ENCODE measurements at places on chromosomes 2 and 18.

GRCh38 chr2:197846777-197847176 is 42.4 kb downstream of the PLCL1 start:
- DNase-seq, result no peak

- DNase-seq, result no peak
These were observed 286.2 kb upstream of the CXCR4 start for GRCh38 chr2:136404176-136404575.

DNA sequence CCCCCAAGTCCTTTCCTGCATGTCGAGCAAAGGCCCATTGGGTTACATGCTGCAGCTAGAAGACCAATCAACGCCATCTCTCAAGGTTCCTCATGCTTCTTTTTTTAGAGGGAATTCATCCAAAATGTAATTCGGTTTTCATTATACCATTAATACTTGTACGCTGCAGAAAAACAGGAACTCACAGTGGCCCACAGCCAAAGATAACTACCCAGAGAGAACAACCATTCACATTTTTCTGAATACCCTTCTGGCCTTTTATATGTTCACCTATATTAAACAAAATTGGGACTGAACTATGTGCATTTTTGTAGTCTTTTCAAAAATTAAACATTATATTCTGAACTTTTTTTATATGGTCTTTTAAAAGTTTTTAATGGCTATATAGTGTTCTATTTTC is 25.8 kb downstream of the FARP2 start:
- no peak for DNase-seq

- no peak for DNase-seq
These were observed 124.0 kb upstream of the TTC39C start for GRCh38 chr18:23890589-23890988.

DNA sequence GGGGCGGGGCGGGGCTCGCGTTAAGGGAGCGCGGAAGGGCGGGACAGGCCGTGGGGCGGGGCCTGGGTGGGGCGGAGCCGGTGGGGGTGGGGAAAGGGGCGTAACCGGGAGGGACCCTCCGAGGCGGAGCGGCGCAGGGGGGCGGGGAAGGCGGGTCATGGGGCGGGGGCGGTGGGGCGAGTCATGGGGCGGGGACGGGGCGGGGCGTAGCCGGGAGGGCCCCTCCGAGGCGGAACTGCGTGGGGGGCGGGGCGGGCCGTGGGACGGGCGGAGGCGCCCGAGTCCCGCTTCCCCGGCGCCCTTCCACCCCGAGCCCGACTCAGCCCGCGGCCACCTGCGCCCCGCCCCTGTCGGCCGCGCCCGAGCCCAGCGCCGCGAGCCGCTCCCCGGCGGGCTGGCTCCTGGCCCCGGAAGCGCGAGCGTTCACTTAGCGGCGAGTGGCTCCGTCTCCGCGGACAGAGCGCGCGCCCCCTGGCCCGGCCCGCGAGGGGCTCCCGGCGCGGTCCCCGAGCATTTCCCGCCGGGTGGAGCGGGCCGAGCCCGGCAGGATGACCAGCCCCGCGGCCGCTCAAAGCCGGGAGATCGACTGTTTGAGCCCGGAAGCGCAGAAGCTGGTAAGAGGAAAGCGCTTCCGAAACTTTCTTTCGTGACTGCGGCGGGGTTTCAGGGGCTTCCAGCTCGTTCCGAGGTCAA is 64.7 kb downstream of the LRRFIP1 start:
- DNase-seq, result peak; percentile 71

- no peak for DNase-seq
These were observed 670.4 kb downstream of the KCNJ3 start for GRCh38 chr2:155368934-155369333.

- DNase-seq, result no peak
These were observed 87.3 kb upstream of the LDLRAD4 start for GRCh38 chr18:13131283-13131682.

DNA sequence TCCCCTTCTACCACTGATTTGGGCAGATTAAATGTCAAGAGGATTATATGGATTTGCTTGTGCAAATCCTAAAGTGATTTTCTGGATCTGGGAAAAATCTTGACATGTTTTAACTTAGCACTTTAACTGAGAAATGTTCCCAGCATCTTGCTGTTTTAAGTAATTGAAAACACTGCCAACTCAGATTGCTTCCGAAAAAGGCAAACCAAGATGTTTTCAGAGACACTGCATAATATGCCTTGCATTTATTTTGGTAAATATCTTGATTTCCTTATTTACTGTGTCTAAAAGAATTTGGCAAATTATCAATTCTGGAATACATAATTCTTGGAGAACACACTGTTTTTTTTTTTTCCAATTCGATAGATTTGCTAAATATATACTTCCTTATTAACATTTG is 385.0 kb upstream of the FAM98A start:
- no peak for DNase-seq

- no peak for DNase-seq
These were observed 156.5 kb downstream of the NDUFA10 start for GRCh38 chr2:239868556-239869181.

- DNase-seq, result no peak
These were observed 53.4 kb upstream of the ODC1 start for GRCh38 chr2:10501451-10501961.

- DNase-seq, result no peak
These were observed 48.2 kb downstream of the FBXO48 start for GRCh38 chr2:68418855-68419254.

- DNase-seq, result no peak
These were observed 555.2 kb downstream of the CMPK2 start for GRCh38 chr2:6310256-6311215.

- DNase-seq, result no peak
These were observed at the start of gene ZNF804A for GRCh38 chr2:184598316-184599053. Gene ZNF804A, plus strand, starts transcription at chr2:184598529. Its CDS starts 431 bp downstream, at chr2:184598960.

DNA sequence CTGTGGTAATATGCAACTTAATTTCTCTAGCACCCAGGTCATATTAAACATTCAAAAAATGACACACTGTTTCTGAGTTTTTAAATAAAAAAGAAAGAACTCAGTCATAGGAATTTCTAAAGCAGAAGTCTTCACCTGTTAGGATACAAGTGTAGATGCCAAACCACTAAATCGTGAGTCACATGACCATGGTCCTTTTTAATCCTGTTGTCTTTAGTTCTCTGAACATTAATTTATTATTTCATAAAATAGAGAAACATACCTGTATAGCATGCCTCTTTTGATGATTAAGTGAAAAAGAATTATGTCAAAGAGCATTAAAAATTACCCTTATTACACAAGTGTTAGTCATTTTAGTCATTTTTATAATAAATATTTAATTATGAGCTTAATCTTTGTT is 398.8 kb downstream of the CCDC85A start:
- no peak for DNase-seq

GRCh38 chr18:61637319-61637718 is 255.5 kb downstream of the RNF152 start:
- DNase-seq, result no peak

- no peak for DNase-seq
These were observed 67.7 kb upstream of the L3MBTL4 start for GRCh38 chr18:6482198-6482977.

- no peak for DNase-seq
These were observed 75.6 kb downstream of the ICOS start for GRCh38 chr2:204012072-204012653.

- DNase-seq, result no peak
These were observed 160.8 kb downstream of the PHLPP1 start for GRCh38 chr18:62876111-62876510.

GRCh38 chr2:95384854-95385569 is 17.5 kb upstream of the FAHD2A start:
- no peak for DNase-seq
